GM03348 (cell line): ENCODE measurements at places on chromosomes 13 and 19.
A peak's percentile ranks its signal among the peaks of the same experiment; 100 is the strongest.

GRCh38 chr13:110625771-110626321 is 10.5 kb downstream of the NAXD start:
- peak; percentile 4 for DNase-seq

GRCh38 chr13:83009987-83010386 is 872.3 kb downstream of the SLITRK1 start:
- DNase-seq, result no peak

DNA sequence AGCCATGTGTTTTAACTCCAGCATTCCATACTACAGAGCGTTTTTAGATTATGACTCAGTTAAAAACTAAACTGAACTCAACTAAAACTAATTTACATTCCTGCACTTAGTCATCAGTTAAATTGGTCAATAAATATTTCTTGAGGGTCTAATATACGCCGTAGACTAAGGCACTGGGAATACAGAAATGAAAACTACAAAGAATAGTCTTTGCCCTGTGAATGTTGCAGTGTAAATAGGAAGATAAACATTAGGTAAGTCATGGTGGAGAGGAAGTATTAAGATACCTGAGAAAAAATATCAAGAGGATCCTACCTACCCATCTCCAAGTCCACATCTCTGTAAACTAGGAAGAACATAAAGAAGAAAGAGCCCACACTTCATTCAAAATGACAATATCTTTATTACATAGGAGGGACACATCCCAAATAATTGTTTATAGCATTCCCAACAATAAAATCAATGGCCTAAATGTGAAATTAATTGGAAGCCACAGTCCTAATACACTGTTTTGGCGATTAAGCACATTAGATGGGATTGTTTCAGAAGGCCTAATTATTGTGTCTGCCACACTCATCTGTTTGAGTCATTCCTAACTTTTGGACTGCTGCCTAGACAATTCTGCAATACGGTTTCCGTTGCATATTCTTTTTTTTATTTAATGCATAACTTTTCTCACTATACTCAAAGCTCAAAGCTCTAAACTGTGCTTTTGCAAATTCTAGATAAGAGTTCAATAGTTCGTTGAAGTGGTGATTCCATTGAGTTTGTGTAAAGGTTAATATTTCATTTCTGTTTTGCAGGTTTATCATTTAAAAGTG is 52.9 kb downstream of the MBNL2 start:
- DNase-seq, result peak; percentile 57

DNA sequence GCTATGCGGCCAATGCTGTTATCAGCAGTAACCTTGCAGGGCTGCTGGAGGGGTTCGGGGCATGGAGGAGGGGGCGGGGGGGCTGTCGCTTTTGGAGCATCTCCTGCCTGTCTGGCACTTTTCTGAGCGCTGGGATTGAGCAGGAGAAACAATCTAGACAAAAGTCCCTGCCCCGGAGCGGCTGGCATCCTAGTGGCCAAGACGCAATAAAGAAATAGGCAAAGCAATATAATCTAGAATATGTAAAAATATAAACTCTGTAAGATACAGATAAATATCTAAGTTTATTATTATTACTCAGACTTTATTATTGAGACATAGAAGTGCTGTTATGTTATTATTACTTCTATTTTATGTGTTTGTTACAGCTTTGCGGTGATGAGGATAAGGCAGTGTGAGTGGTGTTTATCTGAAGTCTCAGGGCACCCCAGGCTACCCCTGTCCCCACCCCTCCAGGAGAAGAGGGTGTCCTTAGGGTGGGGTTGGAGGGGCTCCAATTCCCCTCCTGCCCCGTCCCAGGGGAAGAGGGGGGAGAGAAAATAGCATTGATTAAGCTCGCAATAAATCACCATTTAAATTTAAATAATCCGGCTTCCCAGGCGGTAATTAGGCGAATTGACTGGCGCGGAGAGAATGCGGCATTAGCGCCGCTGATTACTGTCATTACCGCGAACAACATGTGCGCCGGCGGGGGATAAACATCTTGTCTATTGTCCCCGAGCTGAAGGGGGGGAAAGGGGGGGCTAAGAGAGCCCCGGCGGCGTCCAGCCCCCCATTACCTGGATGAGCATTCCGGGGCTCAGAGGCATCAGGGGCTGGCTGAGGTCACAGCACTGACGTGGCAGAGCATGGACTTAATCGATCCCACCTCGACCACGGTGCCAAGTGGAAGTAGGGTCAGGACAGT is 3.2 kb downstream of the NPAS1 start:
- DNase-seq, result no peak

DNA sequence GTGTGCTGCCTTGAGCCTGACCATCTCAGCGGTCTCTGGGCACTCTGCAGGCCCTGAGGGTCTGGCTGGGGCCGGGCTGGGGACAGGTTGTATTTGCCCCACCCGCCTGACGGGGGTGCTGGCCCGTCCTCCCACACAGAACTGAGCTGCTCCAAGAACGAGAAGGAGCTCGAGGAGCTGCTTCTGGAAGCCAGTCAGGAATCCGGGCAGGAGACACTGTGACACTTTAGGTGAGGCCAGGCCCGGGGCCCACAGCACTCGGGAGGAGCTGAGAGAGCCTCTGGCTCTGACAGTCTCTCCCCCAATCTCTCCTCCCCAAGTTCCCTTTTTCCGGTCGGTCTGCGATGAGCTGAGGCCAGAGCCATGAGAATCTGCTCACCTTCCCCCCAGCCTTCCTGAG is 14.5 kb downstream of the NKPD1 start:
- no peak for DNase-seq

GRCh38 chr19:7605490-7606222 is 10.0 kb downstream of the CAMSAP3 start:
- no peak for DNase-seq

DNA sequence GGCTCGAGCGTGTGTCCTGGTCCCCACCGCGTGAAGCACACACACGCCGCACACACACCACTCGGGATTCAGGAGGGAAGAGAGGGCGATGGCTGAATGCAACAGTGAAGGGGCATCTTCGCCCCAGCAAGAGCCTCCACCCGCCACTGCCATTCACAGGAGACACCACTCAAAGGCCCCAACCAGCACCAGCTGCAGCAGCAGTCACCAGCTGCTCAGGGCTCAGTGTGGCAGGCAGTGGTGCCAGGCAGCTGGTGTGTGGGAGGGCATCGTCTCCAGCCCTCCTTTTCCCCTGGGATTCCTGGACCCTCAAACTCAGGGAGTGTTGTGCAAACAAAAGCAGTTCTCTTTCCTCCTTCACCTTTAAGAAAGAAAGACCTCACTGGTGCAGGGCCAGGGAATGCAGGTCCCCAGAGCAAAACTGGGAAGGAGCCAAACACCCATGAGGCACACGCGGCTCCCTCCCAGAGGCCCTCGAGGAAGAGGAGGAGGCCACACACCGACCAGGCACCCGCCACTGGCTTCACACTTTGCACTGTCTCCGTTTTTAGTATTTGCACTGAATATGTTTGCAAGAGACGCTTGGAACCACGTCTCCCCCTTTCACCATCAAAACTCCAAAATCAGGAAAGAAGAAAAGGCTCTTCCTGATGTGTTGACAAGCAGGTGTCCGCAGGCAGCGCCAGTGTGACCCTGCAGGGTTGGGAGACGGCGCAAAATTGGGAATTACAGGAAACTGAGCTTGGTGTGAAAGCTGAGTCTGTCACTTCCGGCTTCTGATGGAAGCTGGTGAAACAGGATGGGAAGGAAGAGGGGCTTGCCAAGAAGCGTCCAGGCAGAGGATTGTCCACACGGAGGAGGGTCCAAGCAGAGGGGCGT is 26.4 kb upstream of the F7 start:
- no peak for DNase-seq

DNA sequence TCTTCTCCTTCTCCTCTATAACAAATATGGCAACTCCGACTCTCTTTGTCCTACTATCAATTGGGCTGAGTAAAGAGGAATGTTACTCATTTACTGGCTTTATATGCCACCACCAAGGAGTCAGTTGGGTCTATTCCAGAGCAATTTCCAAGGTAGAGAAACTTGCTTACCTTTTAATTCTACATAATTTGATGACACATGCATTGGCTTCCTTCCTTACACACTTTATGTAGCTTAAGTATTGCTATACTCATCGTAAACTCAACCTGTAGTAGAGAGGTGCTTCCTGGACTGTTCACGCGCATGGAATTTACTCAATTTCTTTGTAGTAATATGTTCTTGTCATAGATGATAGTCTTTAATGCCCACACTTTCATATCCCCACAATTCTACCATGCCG is 160.7 kb downstream of the LMO7 start:
- DNase-seq, result no peak

GRCh38 chr19:43784981-43785808 is 4.4 kb upstream of the KCNN4 start:
- peak; percentile 74 for DNase-seq

DNA sequence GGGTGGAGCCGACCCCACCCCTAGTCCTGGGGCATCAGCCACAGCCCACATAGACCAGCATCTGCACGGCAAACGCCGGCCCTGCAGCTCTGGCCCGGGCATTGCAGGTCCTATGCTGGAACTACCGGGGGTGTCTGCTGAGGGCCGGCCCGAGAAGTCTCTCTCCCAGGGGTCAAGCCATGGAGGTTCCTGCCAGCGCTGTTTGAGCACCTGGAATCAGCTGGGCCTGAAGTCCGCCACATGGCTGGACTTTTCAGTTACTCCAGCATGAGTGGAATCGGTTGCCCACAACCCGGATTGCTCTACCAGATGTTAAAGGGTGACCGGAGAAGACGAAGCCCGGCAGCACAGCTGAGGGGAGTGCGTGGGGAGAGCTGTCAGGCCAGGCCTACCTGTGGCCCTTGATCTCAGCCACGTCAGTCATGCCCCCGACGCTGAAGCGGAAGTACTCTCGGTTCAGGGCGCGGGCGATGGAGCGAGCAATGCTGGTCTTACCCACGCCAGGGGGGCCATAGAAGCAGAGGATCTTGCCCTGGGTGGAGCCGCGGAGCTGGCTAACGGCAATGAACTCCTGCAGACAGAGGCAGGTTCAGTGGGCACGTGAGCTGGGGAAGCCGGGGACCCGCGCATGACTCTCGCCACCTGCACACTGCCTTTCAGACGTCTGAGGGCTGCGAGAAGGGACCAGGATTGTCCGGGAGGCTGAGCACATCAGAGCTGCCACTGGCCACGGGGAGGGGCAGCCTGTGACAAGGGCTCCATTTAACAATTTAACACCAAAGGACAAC is 8.7 kb downstream of the RPL36 start:
- DNase-seq, result no peak

GRCh38 chr13:45700971-45701900 is 884 bp upstream of the CBY2 start:
- DNase-seq, result no peak

GRCh38 chr19:44570984-44571684 is 41.7 kb upstream of the CEACAM20 start:
- peak; percentile 78 for DNase-seq

GRCh38 chr19:30672926-30673325 is 300.7 kb downstream of the ZNF536 start:
- DNase-seq, result no peak

DNA sequence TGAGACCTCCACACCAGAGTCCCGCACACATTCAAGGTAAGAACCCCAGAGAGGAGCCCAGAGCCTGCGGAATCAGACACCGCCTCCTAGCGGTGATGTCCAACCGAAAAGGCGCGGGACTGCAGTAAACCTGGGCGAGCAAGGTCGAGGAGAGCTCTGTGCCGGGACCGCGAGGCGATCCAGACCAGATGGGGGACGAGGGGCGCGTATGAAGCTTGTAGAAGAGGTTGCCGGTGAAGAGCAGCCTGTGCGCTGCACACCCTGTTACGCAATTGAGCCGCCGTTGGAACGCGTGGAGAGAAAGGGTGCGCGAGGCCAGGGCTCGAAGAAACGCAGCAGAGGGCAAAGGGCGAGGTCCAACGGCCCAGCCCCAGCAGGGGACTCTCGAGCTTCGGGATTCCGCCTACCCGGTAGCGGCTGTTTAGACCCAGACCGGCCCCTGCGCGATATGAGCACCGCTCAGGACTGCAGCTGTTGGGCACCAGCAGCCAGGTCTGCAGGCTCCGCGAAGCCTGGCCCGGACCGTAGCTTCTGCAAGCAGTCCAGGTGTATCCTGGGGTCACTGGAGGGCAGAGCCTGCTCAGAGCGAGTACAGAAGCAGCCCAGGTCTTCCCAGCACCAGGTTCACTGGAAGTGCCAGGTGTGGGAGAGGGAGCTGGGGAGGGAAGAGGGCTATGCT is 65.9 kb upstream of the ZNF599 start:
- peak; percentile 32 for DNase-seq

DNA sequence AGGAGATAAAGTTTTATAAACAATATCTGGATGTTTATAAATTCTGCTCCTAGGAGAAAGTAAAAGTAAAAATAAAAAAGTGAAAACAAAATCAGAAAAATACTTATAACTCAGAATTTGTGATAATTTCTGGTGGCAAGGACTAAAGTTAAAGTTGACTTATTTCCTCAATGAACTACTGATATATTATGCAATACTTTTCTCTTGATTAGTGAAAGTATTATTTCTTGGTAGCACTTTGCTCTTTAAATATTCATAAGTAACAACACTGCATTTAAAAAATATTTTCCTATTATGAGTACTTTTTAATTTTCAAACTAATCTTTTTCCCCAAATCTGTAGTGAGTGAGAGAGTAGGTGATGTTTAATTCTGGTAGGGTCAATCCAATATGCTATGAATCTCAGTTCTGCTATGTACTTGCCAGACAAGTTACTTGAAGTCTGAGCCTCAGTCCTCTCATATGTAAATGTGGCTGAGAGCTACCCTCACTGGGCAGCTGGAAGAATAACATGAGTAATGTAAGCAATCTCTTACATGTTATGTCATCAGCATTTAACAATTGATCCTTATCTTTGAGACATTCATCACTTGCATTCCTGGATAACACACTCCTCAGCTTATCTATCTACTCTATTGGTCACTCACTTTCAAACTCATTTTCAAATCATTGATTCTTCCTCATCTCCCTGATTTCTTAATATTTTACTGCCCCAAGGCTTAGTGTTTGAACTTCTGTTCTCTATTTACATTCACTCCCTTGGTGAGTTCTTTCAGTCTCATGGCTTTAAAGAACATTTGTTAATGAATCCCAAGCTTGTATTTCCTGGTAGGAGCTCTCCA is 239.0 kb downstream of the RGCC start:
- peak; percentile 48 for DNase-seq

DNA sequence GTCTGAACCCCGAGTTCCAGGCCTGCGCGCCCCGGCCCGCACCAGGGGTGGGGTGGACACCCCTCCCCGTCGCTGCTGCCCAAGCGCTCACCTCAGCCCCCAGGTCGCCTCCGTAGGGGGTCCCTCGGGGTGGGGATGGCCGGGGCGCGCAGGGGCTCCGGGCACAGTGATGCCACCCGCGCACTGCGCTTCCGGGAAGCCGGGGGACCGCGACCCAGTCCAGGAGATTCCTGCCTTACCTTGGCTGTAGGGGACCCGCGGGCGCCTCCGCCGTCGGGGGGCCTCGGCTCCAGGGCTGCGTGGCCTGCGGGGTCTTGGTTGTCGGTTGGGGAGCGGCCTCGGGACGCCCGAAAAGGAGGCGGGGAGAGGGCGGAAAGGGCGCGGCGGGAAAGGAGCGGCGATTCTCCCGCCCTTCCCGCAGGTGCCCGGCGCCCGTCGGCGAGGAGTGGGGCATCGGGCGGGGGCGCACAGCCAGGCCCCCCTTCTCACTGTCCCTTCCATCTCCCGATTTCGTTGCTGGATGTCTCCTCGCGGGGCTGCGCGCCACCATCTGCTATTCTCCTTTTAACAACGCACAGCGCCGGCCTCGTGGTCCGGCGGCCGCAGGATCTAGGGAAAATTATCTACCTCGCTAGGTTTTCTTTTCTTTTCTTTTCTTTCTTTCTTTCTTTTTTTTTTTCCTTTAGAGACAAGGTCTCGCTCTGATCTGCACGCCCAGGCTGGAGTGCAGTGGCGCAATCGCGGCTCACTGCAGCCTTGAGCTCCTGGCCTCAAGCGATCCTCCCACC is at the start of gene KEAP1:
Gene KEAP1, minus strand, starts transcription at position 355 of the 788 bp plus-strand sequence. CDS start 3,323 bp downstream, outside the sequence.
- DNase-seq, result no peak
